Esophagus squamous epithelium (tissue), 5 donors: ENCODE measurements at places on chromosomes 5 and 9.

DNA sequence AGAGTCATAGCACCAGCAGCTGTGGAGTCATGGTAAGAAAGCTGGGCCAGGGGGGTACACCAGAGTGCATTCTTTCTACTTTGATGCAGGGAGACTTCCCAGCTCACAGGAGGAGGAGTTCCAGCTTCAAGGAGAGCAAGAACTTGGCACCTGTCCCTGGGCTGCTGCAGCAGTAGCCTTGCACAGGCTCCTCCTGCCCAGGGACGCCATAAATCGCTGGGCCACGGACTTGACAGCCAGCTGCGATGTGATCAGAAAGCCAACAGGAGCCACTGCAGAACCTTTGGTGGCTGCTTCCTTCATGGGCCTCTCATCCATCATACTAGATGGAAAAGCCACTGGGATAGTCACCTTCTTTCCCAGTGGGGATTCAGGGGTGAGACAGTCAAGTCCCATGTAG is 234.7 kb downstream of the NMUR2 start:
- DNase-seq, result no peak

- no peak for DNase-seq
Measured at GRCh38 chr5:9545992-9546851, at the start of gene SEMA5A. TSS of gene SEMA5A (minus strand) at chr5:9546075. CDS start at chr5:9379946, 166,129 bp downstream.

- no peak for DNase-seq
Measured at GRCh38 chr5:176578391-176578808, 29.3 kb downstream of the CDHR2 start.

DNA sequence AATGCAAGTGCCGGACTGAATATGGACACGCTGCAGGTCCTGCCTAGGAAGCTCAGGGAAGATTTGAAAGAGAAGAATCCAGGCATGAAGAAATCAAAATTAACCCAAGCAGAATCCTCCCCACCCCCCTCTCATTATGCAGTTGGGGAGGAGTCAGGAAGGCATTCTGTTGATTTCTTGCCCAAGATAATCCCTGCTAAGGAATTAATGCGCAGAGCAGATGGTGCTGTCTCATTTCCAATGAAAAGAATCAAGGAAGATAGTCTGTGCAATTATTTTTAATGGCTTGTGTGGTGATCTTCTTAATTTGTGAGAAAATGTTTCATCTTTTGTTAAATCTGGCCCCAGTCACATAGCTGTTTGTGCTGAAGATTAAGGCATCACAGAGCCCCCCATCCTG is 145.0 kb downstream of the ZNF462 start:
- DNase-seq, result no peak

- DNase-seq, result no peak
Measured at GRCh38 chr9:126112135-126112720, 214.4 kb upstream of the MVB12B start.

DNA sequence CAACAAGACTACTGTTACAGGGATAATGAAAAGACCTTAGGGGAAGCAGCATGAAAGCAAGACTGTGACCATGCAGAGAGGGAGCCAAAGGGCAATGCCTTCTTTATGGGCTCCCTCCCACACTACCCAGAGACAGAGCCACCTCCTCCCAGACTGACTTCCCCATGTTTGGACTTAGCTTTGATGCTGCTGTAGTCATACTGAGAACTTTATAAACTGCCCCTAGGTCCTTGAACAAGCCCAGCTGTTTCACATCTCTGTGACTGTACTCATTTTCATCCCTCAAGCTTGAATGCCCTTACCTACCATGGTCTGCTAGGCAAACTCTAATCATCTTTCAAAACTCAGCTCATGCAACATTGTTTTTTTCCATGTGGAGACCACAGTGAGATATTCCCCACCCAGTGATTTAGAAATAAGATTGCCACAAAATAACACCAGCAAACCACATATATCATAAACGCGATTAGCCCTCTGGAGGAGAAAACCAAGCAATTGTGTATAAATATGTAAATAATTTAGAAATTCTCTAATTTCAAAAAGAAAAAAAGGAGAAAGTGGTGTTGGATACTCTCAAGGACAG is 23.4 kb upstream of the FAM169A start:
- DNase-seq, result no peak

DNA sequence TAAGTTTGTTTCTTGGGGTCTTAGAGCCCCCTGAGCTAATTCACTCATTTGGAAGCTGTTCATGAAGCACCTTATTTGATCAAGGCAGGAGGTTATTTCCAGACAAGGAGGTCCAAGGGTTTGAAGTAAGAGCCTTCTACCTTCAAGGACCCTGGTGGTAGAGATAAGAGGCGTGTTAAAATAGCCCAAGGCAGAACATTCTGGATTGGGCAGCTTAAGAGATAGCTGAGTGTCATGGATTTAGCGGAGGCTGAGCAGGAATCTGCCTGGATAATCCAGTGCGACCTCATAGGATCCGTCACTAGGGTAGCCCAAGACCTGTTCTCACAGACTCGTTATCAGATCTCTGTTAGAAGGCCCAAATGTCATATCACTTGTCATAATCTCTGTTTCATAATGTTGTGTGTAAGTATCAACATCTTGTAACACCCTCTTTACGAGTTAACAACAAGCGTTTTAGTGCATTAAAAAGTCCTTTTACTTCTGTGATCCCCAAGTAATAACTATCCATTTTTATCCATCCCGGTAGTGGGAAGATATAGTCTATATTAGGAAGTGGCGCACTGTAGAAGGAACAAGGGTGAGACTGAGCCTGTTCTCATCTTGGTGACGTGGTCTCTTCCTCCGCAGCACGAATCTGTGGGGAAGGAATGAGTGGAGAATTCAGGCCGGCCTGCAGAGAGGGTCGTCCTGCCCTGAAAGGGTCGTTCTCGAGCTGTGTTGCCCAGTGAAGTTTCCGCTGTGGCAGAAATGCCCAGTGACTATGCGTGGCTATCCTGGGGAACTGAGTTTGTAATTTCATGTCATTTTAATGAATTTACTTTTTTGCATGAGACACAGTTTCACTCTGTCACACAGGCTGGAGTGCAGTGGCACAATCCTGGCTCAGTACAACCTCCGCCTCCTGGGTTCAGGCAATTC is 28.8 kb downstream of the SLC25A25 start:
- DNase-seq, result no peak
